ENCODE measurements at places on chromosomes 1 and 21.
A peak's percentile ranks its signal among the peaks of the same experiment; 100 is the strongest.

DNA sequence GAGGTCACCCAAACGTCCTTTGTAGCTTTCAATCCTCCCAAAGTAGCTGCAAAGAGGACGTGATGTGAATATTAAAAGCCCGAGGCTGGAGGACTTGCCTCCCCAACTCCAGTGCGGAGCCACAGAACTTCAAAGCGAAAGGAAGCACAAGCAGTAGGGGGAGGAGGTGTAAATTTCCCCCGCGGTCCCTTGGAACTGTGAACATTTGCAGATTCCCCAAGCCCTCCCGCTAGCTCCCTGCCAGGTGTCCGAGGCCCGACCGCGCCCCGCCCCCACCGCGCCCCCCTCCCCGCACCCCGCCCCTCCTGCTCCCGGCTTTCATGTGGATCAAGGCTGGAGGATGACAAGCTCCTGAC is 41.5 kb upstream of the HAO2 start:
- DNase-seq, result peak; percentile 75

DNA sequence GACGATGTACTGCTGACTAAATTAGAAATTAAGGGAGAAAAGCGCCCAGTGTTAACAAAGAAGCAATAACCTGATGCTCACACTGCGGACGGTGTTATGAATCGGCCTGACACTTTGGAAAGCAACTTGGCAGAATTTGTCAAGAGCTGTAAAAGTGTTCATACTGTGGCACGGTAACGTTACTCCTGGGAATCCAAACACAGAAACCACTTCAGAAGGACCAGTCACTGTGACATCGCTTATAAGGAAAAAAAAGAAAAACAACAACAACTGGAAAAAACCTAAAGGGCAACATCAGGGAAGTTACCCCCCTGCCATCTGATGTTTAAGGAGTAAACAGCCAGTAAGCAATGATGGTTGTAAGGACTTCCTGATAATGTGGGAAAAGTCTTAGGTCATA is 27.7 kb downstream of the CAPZB start:
- DNase-seq, result no peak

GRCh38 chr1:54884768-54885167 is 2.2 kb downstream of the DHCR24 start:
- no peak for DNase-seq

DNA sequence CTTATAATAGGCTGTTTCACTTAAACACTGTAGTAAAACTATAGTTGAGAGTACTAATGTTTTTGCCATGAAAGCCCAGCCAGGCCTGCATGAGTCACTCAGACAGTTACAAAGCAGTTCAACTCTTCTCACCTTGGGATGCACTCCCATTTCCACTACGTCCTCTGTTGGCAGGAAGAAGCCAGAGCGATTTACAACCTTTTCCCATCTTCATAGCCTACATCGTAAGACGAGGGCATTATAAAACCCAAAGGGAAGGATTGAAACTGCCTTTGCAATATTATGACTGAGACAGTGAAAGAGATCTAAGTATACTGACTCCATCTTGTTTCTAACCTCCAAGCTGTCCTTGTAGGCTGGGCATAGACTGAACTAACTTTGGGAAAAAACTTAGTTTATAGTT is 71.8 kb upstream of the CSF1 start:
- DNase-seq, result no peak

DNA sequence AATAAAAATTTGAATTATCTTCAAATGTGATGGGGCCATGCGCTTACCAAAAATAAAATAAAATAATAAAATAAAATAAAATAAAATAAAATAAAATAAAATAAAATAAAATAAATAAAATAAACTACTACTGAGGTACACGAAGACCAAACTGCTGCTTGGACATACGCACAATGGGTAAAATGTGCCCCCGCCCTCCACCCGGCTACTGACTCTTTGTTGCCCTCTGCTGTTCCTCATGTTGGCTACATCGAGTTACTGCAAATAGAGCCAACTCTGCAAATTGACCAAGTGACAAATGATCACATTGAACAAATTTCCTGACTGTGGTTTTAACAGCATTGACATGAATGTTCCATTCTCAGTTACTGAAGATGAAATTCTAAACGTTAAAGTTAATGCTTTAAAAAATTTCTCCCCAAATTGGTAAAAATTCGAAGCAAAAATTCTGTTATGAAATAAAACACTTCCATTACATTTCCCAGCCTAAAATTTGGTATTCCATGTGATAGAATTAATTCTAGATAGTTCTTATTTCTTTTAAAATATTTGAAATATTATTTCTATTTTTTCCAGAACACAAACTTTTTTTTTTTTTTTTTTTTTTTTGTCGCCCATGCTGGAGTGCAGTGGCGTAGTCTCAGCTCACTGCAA is 18.8 kb upstream of the MAP1LC3C start:
- DNase-seq, result peak; percentile 19
